ENCODE measurements at places on chromosomes 6 and 20.

DNA sequence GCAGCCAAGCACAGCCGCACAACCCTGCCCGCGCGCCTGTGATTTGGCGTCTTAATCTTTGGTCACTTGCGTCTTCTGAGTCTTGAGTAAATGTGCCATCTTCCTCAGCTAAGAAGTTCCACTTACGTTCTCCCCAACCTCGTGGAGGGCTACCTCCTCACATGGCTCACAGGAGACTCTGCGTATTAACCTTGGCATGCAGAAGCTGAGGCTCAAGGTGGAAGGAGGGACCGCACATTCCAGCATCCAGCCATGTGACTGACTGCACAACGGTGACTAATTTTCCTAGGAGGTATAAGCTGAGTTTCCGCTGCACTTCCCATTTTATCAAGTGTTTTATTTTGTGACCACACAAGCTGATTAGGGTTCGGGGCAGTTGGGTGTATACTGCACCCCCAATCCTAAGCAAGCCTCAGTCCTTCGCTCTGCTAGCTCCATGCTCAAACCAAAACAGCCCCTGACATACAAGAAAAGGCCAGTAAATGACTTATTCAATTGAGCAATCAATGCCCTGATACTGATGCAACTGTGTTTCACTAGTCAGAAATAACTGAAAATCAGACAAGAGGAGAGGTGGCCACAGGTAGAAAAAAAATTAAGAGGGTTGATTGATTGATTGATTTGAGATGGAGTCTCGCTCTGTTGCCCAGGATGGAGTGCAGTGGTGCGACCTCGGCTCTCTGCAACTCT is 7.0 kb downstream of the BEND3 start:
- DNase-seq: no peak

- no peak for DNase-seq
These were observed 48.2 kb upstream of the ZNFX1 start for GRCh38 chr20:49326026-49326425.

- DNase-seq: no peak
These were observed 3.0 kb downstream of the DNPH1 start for GRCh38 chr6:43226192-43226851.

DNA sequence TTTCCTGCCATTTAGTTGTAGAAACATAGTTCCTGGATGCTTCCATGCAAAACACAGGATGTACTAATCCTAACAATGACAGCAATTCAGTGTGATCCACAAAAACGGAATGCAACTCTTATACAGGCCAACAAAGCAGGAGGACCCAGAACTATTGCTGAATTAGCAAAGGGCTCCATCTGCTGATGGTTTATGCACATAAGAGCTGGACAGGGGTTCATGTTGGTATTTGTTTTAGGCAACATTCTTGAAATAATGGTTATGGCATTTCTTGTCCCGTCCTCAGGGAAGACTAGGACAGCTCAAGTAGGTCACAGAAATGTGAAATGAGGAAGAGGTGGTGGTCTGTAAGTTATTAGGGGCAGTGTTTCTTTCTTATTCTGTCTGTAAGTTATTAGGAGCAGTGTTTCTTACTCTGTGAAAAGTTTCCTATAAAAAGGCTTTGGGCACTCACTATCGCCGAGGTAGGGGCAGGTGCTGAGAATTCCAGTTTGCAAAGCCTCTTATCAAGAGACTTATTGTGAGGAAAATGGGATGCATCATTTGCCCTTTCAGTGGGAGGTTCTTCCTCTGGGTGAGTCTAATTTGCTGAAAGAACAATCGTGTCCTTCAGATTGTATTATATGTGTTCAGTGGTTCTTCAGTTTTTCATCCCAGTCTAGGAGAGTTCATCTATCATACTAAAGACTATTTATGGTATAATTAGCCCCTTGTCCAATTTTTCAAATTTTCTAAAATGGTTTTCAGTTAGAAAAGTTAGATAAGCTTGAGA is 171.1 kb downstream of the MCHR2 start:
- DNase-seq: peak; percentile 12

DNA sequence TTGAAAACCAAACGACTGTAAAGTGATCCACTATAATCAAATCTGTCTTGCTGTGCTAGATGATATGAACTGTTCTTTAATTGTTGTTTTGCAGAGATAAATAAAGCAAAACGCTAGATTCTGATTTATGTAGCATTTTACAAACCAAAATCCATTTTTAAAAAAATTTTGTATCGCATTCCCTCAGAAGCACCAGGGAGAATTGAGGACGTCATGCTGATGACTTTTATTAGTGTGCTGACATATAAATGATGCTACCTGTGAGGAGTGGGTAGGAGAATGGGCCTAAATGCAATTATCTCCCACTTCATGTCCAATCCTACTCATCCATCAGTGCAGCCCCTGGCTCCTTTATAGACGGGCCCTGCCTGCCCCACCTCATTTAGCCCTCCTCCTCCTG is 282.4 kb downstream of the PACRG start:
- no peak for DNase-seq

GRCh38 chr6:9186148-9186547 is 750.8 kb upstream of the SLC35B3 start:
- no peak for DNase-seq

GRCh38 chr6:106527979-106528378 is 101.3 kb downstream of the RTN4IP1 start:
- peak; percentile 96 for DNase-seq

GRCh38 chr6:136288566-136289326 is 900 bp downstream of the BCLAF1 start:
- no peak for DNase-seq

DNA sequence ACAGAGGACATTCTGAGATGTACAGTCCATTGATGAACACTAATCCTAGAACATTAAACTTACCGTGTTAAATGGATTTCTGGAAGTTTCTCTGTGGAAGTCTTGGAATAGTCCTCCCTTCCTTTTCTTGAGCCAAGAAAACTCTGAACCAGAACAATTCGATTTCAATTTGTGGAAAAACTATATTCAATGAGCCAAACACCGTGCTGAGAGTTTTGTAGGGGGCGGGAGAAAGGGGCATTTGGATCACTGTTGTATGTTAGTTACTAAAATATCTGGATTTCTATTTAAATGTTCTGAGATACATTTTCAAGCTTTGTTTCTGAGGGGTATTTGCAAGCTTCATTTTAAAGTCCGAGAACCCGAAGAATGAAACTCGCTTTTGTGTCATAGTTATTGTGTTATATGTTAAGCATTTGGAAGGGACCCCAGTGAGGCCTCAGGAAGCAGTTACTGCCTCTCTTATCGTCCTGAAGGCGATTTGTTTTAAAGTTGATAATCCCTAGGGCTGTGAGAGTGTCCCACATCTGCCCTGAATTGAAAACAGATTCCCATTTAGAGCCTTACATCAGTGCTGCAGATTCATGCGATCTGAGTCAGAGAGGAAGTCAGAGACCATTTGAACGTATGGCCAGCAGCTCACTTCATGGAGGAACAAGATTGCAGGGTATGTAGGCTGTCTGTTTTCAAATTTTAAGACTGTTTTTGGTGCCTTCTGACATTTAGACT is 70.8 kb upstream of the SASH1 start:
- DNase-seq: no peak

GRCh38 chr6:15938107-15938506 is 190.8 kb upstream of the MYLIP start:
- no peak for DNase-seq

GRCh38 chr6:76701610-76702009 is 629.1 kb upstream of the IMPG1 start:
- DNase-seq: no peak

DNA sequence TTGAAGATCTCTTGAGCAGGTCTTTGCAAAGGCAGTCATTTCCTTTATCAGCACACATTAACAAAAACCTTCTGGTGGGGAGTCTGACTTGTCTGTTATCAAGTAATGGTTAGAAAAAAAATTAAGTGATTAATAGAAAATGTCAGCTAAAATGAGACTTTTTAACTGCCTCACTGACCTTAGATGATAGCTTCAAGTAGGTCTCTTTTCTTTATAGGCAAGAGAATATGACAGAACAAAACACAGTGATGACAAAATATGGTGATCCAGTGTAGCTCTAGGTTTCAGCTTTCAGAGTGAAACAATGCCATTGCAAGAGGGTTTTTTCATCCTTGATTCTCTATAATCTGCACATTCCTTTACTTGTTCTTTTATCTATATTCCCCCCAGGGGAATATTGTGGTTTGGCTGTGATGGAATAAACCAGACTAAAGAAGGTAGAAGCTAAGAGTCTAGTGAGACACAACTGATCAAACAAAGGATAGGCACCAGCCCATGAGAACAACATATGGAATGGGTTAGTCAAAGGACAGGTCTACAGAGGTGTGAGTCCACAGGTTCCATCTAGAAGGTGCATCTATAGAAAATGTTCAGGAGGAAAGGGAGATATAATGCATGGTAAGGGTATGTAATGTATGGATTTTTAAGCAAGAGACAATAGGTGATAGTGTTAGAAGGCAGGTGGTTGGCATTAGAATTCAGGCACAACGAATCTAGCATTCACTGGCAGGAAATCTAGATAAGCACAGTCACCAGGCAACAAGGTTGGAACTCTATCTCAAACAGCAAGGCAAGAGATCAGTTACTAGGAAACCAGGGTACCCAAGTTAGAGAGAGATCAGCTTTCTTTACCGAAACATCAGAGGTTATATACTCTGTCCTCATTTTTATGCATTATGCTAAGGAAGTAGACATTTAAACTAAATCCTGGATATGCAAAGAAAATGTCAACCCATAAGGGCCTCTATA is 228.9 kb upstream of the SMLR1 start:
- no peak for DNase-seq

GRCh38 chr6:82484001-82484400 is 120.4 kb downstream of the TPBG start:
- no peak for DNase-seq

- DNase-seq: no peak
These were observed 695 bp downstream of the ARHGAP18 start for GRCh38 chr6:129709196-129709768.

- DNase-seq: no peak
These were observed 56.8 kb upstream of the PHIP start for GRCh38 chr6:79134699-79135474.

- DNase-seq: no peak
These were observed 23.7 kb upstream of the ID1 start for GRCh38 chr20:31581391-31581790.

- DNase-seq: no peak
These were observed 27.3 kb upstream of the SLC9A8 start for GRCh38 chr20:49785149-49785851.

- DNase-seq: no peak
These were observed 333.5 kb downstream of the RNGTT start for GRCh38 chr6:88629838-88630494.

GRCh38 chr6:43311666-43312065 is 3.0 kb upstream of the CRIP3 start:
- no peak for DNase-seq

GRCh38 chr20:49345524-49345923 is 67.7 kb upstream of the ZNFX1 start:
- no peak for DNase-seq

- DNase-seq: no peak
These were observed 6.3 kb downstream of the SGK2 start for GRCh38 chr20:43564993-43565757.

- no peak for DNase-seq
These were observed 857.6 kb upstream of the SLC35B3 start for GRCh38 chr6:9292975-9293374.

- DNase-seq: no peak
These were observed 33.9 kb upstream of the ZBTB24 start for GRCh38 chr6:109516929-109517328.

DNA sequence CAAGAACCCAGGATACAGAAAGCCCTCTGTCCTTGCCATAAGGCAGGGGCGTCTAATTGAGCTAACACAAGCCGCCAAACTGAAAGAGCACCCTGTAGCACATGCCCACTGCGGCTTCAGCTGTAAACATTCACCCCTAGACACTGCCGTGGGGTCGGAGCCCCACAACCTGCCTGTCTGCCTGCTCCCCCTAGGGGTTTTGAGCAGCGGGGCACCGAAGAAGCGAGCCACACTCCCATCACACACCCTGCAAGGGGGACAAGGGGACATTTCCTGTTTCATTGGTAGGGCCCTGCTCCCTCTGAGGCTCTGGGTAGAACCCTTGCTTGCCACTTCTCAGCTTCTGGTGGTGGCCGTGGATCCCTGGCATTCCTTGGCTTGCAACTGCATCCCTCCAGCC is 45.2 kb upstream of the BCLAF1 start:
- no peak for DNase-seq

DNA sequence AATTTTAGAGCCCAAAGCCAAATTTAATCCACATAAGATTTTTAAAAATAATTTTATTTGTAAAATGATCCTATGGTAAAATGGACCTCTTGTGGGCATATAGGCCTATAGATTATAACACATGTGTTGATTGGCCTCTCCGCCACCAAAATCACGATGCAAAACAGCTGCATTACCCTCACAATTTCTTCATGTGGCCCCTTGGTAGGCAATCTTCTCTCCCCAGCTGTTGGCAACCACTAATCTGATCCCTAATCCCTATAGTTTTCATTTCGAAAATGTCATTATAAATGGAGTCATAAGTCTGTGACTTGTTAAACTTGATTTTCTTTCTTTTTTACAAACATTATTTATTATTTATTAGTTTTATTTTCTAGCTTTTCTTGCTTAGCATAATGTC is 263.9 kb upstream of the SULF2 start:
- no peak for DNase-seq

- DNase-seq: no peak
These were observed 16.1 kb downstream of the TTPAL start for GRCh38 chr20:44491635-44492395.

DNA sequence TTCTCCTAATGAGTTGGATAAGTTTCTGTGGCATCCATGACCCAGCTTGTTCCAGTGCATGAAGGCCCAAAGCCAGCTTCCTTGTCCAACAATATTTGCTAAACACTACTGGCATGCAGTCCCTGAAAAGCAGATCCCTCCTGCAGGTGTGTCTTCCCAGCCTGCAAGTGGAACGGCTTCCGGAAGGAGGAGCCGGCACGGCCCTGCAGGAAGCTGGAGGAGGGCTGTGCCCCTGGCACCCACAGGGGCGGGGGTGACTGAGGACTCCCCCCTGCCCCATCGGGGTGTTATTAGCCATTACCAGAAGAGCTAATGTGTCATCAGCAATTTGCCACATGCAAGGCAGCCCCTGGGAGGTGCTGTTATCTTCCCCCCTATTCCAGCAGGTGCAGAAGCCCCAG is 27.4 kb downstream of the NPEPL1 start:
- no peak for DNase-seq

DNA sequence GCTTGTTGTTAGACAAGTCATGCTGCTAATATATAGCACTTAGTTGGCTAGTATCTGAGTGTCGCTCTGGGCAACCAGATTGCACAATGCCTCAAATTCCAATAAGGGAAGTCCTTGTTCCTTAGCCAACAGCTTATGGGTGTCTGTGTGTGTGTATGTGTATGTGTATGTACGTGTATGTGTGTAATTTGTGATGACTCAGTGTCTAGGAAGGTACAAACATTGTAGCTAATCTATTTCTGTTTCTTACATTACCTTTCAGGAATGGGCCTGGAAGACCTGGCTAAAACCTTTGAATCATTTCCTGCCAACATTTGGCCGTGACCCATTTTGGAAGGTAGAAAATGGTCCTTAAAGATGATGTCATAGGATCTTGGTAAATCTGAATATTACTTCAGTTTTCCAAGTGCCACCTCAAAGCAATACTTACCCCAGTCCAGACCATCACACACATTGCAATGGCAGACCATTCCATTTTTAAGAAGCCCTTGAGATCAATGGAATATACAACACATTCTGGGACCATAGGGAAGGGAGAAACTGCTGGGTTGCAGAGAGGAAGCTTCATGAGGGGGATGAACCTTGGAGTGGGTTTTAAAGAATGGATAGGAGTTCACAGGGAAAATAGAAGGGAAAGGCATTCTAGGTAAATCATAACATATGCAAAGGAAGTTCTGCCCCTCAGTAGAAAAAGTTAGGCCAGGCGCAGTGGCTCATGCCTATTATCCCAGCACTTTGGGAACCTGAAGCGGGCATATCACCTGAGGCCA is 25.1 kb downstream of the NEDD9 start:
- peak; percentile 87 for DNase-seq

Measured in Panc1 (cell line).